ENCODE measurements at places on chromosomes 13 and 19.
A peak's percentile ranks its signal among the peaks of the same experiment; 100 is the strongest.

DNA sequence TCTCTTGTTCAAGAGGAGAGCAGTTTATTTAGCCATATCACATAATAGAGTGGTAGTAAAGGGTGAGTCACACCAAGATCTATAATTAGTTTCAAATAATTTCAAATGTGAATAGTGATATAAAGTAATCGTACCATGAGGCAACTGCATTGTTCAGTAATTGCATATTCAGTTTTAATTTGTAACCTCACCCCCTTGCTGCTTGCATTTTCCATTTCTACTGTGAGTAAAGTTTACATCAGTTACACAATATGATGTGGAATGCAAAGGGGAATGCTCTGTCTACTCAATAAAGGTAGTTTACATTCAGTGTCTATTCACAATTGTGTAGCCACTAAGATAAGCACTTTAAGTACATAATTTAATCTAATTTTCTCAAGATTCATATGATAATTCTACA is 1695.7 kb upstream of the SPRY2 start:
- no peak for DNase-seq

DNA sequence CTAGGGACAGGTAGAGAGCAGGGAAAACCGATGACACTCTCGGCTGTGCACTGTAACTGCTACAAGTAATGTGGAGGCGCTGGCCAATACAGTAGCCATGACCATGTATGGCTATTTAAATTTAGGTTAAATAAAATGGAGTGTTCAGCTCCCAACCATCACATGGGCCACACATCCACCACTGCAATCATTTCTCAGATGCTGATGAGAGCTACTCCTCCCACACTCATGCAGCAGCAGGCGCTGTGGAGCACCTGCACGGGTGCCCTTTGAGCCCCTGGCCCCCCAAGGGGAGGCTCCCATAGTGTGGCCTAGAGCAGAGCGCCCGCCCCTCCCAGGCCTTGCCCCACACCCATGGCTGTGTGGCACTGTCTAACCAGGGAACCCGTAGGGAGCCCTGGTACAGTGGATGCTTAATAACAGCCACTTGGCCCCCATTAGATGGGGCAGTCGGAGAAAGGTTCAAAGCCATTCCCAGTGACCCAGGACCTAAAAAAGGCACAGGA is 6.0 kb downstream of the ACP4 start:
- DNase-seq: no peak

DNA sequence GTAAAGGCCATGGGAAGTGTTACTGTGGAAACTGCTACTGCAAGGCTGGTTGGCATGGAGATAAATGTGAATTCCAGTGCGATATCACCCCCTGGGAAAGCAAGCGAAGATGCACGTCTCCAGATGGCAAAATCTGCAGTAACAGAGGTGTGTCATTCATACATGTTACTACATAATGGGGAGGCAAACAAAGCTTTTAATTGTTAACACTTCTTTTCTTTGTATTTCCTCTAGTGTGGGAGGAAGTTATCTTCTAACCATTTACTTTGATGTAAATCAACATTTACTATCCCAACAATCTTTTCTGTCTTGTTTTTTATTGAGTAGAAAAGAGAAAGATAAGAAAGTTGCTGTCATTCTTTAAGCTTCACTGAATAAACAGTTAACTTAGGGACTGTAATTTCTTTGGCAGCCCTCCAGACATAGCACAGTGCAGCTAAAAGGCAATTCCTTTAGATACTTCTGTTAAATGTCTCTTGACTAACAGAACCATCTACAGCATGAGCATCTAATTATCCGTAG is 126.9 kb downstream of the ITGBL1 start:
- no peak for DNase-seq

DNA sequence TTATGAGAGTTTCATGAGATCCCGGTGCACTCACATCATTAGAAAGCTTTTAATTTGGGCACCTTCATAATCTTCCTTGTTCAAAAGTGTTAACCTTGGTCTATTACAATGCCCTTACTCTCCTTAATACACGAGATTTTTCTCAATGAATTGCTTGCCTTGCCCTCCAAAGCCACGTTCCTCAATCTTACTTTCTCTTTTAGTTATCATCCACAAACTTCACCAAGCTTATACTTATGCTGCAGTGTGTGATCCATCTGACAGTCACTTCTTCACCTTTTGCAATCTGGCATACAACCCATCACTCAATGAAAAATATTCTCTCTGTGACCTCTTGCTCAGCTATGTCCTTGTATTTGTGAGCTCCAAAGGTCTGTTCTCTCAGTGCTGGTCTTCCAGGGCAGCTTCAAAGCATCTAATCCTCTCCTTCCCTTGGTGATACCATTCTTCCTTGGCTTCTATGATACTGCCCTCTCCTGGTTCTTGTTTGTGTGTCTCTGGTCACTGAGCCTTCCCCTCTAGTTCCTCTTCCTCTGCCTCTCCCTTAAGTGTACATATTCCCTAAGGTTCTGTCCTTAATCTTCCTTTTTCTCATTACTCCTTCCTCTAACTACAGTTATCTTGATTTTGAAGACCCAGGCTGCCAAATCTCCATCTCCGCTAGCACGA is 202.2 kb upstream of the STARD13 start:
- no peak for DNase-seq

DNA sequence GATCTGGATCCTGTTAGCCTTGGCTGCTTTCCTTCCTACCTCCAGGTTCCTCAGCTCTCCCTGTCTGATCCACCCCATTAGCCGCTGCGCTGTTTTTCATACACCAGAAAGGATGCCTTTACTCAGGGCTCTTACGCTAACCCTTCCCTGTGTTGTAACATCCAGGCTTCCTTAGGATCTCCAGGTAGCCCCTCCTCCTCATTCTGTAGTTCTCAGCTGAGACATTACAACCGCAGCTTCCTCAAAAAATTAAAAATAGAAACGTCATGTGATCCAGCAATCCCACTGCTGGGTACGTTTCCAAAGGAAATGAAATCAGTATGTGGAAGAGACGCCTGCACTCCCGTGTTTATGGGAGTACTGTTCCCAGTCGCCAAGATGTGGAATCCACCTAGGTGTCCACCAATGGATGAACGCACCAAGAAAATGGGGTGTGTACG is 18.4 kb upstream of the MYADM start:
- no peak for DNase-seq

DNA sequence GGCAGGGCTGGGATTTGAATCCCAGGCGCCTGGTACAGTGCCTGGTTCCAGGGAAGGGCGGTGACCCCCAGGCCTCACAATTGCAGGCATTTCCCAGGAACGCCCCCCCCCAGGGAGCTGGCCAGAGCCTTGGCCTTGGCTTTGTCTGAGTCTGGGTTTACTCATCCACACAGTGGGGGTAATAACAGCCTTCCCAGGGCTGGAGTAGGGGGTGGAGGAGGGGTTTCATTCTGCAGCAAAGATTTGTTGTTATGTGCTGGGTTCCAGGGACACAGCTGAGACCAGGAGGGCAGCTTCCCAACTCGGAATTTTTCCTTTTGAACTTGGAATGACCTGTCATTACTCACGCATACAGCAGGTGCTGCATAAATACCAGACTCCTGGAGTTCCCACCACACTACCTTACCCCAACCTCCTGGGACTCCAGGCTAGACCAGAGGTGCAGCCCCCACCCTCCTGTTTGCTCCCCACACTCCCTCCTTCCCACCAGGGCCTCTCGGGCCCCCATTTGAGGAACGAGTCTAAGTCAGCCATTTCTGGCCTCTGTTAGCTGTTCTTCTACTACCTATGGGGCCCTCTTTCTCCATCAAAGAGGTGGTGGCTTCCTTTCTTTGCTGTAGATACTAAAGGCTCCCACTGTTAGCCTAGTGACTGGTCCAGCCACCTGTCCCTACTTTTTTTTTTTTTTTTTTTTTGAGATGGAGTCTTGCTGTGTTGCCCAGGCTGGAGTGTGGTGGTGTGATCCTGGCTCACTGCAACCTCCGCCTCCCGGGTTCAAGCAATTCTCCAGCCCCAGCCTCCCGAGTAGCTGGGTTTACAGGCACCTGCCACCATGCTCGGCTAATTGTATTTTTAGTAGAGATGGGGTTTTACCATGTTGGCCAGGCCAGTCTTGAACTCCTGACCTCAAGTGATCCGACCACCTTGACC is 1.6 kb upstream of the ADAMTS10 start:
- no peak for DNase-seq

DNA sequence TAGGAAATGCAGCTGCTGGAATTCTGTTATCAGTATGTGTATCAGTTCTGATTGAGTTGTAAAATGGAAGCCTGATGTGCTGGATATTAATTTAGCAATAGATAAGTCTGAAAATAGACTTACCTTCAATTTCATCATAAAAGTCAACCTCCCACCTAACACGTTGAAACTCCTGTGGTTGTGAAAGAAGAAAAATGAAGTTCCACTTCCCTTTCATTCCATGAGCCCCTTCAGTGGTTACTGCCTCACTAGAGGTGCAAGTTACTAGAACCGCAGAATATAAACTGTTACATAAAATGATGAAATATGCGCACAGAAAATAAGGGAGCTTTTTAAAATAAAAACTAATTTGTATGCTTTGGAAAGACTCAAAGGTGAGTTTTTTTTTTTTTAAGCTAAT is 249.2 kb downstream of the SHISA2 start:
- no peak for DNase-seq

GRCh38 chr13:95264225-95264624 is 37.0 kb downstream of the ABCC4 start:
- DNase-seq: no peak

GRCh38 chr13:107427536-107427935 is 787.8 kb downstream of the LIG4 start:
- DNase-seq: no peak

GRCh38 chr19:6737873-6738786 is 750 bp upstream of the GPR108 start:
- peak; percentile 57 for DNase-seq

GRCh38 chr19:45780448-45781213 is 1.7 kb downstream of the DMPK start:
- DNase-seq: no peak

GRCh38 chr13:67232384-67232783 is 2.2 kb upstream of the PCDH9 start:
- no peak for DNase-seq

DNA sequence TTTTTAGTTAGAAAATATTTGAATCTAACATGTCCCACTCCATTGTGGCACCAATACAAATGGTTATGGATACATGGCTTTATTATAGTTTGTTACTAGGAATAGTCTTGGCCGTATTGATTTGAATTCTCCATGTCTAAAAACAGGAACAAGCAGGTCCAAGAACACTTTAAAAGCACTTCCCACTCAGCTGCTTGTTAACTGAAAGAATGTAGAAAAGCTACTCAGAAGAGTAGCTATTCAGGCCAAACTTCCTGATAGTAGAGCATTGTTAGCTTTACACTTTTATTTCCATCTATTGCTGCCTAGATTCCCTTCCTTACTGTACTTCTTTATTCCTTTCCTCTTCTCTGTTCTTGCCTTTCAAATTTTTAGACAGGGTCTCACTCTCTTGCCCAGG is 6.9 kb downstream of the PIBF1 start:
- DNase-seq: no peak

DNA sequence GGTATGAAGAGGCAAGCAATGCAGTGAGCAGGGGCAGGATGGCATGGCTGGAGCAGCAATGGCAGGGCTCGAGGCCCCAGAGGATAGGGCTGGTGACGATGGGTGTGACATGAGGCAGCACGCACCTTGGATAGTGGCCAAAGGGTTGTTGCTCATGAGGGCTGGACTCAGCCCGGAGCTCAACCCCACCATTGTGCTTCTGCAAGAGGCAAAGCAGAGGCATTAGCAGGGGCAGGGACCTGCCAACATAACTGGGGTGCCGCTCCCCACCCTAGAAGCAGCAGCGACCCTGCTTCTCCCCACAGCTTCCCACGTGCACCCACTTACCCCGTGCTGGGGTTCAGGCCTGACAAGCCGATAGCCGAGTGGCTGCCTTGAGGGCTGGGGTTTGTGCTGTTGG is 15.8 kb downstream of the ZNF574 start:
- DNase-seq: no peak

GRCh38 chr13:108120856-108121255 is 94.5 kb downstream of the LIG4 start:
- no peak for DNase-seq

- DNase-seq: no peak
These were observed 313.3 kb downstream of the ENOX1 start for GRCh38 chr13:43473437-43473836.

All from nucleus accumbens (tissue), 56 donors.